NCI-H1092 (cell line): ENCODE measurements at places on chromosomes 5 and 9.

DNA sequence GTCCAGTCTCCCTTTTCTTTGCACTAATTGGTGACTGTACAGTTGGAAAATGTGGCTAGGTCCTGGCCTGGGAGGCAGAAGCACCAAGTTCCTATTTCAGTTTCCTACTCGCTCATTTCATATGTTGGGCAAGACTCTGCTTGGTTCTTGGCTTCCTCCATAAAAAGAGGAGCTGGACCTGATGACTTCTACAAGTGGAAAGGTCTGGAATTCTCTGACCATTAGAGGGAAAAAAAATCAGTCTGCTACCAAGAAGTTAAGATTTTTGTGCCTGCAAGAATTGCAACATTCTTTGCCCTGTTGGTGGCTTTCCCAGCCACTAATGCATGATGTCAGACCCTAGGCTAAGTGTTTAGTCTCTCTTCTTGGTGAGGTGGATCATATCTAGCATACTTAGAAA lies 91.5 kb downstream of the WDR41 start:
- DNase-seq = no peak

DNA sequence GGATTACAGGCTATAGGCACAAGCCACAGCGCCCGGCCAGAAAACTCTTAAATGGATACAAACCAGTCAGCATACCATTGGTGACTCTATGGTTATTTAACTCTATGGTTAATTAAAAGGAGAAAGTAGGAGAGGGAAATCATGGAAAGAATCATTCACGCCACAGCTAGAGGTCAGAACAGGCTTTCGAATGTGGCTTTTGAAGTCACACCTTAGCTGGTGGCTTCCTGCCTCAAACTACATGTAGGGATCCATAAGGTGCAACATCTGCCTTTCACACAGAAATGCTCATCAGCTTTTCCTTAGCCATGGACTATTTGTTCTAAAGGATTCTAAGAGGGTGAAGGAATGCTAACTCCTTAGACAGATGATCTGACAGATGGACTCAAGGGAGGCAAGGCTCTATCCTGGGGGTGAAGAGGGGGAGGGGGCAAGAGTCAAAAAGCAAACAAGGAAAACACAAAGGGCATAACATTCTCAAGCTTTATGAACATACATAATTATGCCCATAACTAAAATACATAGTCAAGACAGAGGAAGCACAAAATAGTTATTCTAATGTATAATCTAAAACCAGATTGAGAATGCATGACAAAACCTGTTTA lies 130.9 kb downstream of the EFNA5 start:
- no peak for DNase-seq

DNA sequence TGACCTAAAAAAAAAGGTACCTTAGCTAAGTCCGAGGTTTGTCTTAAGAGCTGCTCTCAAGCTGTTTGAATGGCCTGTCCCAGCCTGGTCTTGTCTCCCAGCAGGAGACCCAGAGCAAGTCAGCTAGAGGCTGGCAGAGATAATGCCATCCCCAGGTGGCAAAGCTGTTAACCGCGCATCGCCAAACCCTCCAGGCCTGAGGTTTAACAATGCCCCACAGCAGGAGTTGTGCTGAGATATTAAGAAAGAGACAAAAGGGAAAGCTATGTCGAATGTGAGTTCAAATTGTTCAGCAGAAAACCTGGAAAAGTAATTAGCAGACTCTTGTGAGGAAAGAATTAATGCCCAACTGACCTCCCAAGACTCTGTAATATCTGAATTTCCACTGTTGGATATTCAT lies 187.1 kb downstream of the FSTL4 start:
- peak; percentile 9 for DNase-seq

GRCh38 chr5:87147441-87147840 lies 120.2 kb upstream of the RASA1 start:
- no peak for DNase-seq

DNA sequence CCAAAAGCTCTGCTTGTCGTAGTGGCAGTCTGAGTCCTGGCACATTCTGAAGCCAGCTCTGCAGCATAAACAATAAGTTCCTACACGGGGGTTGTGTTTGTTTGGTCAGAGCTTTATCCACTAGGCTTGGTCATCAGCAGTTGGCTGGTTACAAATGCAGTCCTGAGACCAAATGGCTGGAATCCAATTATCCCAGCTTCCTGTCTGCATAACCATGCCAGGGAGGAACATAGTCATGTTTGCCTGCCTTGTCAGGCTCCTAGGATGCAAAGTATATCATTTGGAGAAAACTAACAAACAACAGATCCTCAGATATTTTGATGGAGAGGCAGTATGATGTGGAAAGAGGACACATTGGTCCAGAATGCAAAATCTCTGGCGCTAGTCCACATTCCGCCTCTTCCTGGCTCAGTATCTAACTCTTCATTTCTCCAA lies 85.8 kb downstream of the FBXO38 start:
- DNase-seq = no peak

DNA sequence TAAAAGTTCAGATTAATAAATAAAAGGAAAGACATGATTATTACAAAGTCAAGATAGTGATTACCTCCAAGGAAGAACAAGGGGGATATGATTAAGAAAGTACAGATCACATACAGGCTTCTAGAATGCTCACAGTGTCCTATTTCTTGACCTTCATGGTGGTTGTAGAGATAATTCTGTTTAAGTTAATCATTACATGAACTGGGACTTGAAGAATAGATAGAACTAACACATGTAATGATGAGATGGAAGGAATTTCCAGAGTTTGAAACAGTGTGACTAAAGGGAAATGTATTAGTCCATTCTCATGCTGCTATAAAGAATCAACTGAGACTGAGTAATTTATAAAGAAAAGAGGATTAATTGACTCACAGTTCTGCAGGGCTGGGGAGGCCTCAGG lies 72.7 kb downstream of the LURAP1L start:
- DNase-seq = no peak

- DNase-seq = no peak
These were observed 17.2 kb upstream of the SPZ1 start for GRCh38 chr5:80302636-80303035.

GRCh38 chr9:2489838-2490314 lies 131.7 kb upstream of the VLDLR start:
- no peak for DNase-seq

DNA sequence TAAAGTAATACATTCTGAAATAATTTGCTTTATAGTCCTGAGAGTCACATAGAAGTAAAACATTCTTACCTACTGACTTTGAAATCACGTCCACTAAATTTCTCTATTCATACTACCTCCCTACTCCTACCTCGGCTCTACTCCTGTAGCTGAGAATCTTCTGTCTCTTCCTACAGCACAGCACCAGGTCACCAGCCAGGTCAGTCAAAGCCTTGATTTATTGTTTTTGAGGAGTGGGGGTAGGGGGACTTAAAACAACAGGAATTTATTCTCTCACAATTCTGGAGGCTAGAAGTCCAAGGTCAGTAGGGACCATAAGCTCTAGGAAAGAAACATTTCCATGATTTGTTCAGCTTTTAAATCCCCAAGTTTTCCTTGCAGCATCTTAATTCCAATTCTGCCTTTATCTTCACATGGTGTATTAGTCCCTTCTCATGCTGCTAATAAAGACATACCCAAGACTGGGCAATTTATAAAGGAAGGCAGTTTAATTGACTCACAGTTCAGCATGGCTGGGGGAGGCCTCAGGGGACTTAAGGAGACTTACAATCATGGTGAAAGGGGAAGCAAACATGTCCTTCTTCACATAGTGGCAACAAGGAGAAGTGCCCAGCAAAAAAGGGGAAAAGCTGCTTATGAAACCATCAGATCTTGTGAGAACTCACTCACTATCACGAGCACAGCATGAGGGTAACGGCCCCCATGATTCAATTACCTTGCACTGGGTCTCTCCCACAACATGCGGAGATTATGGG lies 49.6 kb upstream of the CCNG1 start:
- no peak for DNase-seq

GRCh38 chr5:68122439-68123328 lies 92.9 kb upstream of the PIK3R1 start:
- DNase-seq = no peak

GRCh38 chr5:152801886-152802285 lies 396.8 kb upstream of the NMUR2 start:
- no peak for DNase-seq

DNA sequence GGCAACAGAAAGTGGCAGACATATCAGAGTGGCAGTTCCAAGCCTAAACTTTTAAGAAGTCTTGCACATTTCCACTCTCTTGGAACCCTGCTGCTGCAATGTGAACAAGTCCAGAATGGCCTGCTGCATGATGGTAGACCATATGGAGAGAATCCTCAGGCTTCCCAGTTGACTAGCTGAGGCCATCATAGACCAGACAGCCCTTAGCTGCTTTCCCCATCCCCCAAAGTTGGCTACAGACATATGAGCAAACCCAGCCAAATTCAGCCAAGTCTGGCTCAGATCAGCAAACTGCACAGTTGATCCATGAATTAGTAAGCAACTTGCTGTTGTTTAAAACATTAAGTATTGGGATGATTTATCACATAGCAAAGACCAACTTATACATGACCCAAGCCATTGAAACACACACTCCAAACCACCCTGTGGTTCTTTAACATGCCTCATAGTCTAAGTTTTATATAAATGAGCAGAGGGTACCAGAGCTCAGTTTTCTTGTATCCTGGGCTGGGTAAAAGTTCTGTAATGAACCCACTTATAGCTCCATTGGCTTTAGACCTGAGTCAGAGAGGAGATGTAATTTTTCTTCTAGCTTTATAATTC lies 19.9 kb downstream of the PPP3R2 start:
- DNase-seq = no peak

- no peak for DNase-seq
These were observed 97.9 kb upstream of the MAMDC2 start for GRCh38 chr9:69945671-69946141.

DNA sequence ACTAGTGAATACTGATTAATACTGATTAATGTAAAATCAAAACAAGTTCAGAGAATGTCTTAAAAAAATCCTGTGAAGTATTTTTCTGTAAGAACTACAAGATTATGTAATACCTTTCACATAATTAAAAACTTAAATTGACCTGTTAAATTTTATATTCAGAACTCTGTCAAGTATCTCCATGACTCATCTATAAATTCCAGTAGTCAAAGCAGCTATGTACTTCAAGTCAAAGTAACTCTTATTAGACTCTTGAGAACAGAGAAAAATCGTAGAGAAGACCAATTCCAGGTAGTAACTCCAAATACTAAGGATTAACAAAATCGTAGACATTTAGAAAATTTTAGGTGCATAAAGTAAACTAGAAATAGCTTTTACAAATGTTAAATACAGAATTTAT lies 77.1 kb downstream of the HOMER1 start:
- DNase-seq = no peak

- no peak for DNase-seq
These were observed 97.8 kb upstream of the SMC5 start for GRCh38 chr9:70160686-70161600.

- no peak for DNase-seq
These were observed 48.0 kb downstream of the SLC12A7 start for GRCh38 chr5:1063661-1064382.

GRCh38 chr5:122426301-122426700 lies 114.3 kb downstream of the SNCAIP start:
- no peak for DNase-seq

DNA sequence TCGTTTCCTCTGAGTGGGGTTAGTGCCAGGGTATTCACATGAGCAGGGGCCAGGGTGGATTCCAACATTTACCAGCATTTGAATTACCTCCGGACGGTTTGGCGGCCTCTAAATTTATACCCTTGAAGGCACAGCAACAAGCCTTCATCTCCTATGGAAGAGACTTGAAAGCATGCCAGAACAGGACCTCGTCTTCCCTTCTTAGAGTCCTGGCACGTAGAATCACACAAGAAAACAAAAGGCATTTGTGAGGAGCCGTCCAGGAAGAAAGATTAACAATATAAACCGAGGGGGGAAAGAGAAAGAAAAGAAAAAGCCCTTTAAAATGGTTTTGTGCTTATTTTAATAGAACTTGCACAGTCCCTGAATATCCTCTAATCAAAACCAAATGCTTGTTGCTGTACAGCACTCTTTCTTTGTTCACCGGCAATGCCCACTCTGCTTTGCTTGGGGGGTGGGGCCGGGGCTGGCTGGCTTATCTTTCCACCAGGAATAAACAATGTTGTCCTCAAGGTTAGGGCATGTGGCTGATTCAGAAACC lies 575.8 kb upstream of the ZNF462 start:
- no peak for DNase-seq

DNA sequence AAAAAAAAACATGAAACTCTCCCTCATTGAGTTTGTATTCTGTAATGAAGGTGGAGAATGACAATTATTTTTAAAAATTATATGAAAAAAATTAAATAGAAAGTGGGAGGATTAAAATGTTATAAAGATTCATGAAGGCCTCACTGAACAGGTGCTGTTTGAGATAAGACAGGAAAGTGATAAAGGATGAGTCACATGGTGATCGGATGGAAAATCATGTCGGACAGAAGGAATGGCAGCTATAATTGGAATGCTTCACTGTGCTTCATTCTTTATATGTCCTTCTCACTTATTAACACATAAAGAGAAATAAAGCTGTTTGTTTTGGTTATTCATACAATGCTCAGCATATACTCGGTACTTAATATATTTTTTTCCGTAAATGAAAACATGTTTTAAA lies 464.5 kb upstream of the RGMB start:
- no peak for DNase-seq

DNA sequence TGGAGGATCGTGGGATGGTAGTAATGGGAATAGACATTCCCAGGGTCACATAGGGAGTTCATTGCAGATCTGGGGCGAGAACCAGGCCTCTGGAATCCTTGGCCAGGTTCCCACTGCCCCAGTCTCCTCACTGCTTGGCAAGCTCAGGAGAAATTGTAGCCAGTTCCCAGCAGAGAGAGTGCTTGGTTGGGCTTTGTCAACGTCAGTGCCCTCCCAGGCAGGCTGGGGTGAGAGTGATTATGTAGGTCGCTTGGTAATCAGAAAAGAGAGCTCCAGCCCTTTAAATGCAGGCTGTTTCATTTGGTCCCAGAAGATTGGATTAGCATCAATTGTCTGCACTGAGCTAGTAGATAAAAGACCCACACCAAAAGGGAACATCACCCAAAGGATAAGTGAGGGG lies 51.8 kb upstream of the GALNT10 start:
- DNase-seq = no peak

DNA sequence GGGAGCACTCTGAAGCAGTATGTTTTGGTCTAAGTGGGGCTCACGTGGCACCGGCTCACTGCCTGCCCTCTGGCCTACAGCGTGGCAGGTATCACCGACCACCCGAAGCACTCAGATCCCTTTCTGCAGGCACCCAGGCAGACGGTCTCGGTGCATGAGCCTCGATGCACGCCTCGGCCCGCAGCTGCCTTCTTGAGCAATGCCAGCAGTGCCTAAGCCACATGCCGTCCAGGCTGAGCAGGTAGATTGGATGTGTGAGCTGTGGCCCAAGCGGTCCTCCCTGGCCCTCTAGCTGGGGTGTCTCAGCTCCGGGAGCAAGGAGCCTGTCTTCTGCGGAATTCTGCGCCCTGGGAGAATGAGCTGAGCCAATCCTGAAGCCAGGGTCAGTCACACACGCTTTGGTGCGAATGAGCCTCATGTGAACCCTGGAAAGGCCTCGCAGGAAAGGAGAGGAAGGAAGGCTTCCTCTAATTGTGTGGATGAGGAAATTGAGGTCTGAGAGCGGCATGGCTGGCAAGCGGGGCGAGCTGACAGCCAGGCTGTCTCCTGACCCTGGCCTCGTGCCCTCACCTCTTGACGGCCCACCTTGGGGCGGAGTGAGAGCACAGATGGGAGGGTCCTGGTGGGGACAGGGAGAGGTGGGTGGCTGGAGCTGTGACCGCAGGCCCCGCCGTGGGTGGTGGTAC lies 14.4 kb downstream of the RXRA start:
- no peak for DNase-seq
